NCI-H2171 (cell line): ENCODE measurements at places on chromosomes 1 and 21.

- no peak for DNase-seq
Observed at GRCh38 chr1:38587766-38588165, 271.8 kb downstream of the RRAGC start.

- DNase-seq: no peak
Observed at GRCh38 chr1:234639961-234640360, 30.0 kb upstream of the IRF2BP2 start.

- DNase-seq: no peak
Observed at GRCh38 chr1:112317140-112317539, 78.9 kb upstream of the CTTNBP2NL start.

DNA sequence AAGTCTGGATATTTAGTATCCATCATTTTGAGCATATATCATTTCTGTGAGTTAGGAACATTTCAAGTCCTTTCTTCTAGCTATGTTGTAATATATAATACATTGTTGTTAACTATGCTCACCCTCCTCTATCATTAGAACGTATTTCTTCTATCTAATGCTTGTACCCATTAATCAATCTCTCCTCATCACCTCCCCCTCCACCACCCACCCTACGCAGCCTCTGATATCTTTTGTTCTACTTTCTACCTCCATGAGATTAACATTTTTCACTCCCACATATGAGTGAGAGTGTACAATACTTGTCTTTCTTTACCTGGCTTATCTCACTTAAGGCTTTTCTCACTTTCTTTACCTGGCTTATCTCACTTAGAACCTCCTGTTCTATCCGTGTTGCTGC, 156.2 kb downstream of the FMN2 start:
- no peak for DNase-seq

- no peak for DNase-seq
Observed at GRCh38 chr1:65422241-65423203, 2.1 kb downstream of the LEPR start.

DNA sequence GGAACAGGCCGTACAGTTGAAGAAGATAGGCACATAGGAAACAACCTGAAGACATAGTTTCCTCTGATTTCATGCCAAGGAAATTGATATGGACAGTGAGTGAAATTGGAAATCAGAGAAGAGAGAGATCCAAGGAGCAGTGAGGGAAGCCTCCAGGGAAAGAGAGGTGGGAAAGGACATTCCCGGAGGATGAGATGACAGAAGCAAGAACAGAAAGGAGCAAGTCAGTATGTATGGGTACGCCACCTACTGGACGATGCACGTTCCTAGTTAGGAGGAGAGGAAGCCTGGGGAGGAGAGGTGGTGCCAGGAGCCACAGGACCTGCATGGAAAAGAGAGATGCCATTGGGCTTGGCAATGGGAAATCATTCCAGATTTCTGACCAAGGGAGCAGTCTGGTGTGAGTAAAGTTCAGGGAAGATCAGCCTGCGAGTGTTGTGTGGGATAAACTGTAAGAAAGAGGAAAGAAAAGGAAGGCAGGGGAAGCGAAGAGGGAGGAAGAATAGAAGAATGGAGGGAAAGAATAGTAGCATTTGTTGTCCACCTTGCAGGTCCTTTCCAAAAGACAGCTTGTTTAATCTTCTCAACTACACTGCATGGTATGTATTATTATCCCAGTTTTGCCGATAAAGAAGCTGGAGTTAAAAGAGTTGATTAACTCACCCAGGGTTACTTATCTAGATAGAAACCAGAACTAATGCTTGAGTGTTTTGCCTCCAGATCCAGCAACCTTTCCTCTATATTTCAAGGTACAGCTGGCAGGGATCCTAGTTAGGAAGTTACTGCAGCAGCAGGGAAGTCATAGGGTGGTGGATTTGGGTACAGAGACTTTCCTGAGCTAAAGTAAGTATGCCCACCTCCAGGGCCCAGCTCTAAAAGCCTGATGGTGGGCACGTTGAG, 27.4 kb downstream of the C1orf116 start:
- DNase-seq: peak; percentile 32
